Heart left ventricle (tissue), 16 donors: ENCODE measurements at places on chromosomes 2 and 18. TPM values are rescaled to one million over a fixed set of nuclear protein-coding genes. Genes with fewer than 3 reads are reported as not detected.

Gene OTX1
- total RNA-seq, result not detected

DNA sequence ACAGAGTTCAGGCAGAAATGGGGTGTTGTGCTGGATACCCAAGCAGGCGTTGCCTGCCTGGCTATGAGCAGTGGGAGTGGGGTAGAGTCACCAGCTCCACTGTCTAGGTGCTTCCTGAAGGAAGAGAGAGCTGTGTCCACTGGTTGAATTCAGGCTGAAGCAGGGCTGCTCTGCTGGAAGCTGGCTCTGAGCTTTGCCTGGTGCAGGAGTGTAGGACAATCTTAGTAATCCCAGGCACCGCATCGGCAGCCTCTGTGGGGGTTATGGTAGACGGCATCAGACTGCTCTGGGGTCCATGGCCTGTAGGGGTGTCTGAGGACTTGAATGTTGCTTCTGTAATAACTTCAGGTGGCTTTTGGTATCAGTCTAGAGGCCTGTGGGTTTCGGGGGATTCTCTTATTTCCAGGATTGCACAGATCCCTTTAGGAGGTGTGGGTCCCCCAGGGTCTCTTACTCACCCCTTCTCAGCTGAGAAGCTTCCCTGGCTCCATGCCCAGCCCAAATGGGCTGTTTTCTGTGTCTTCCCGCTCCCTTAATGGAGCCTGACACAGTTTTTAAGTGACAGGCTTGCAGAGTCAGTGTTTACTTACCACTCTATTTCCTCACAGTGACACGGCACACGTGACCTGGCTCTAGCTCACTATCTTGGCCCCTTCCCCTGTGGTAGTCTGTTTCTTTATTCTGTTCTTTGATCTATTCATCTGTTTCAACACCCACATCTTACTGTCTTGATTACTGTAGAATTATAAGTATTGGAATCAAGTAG lies 644.3 kb downstream of the CBLN2 start:
- DNase-seq, result no peak

- DNase-seq, result no peak
Observed at GRCh38 chr2:46737577-46737976, 178.0 kb downstream of the MCFD2 start.

Gene DYSF
- total RNA-seq, result 78.6 TPM

DNA sequence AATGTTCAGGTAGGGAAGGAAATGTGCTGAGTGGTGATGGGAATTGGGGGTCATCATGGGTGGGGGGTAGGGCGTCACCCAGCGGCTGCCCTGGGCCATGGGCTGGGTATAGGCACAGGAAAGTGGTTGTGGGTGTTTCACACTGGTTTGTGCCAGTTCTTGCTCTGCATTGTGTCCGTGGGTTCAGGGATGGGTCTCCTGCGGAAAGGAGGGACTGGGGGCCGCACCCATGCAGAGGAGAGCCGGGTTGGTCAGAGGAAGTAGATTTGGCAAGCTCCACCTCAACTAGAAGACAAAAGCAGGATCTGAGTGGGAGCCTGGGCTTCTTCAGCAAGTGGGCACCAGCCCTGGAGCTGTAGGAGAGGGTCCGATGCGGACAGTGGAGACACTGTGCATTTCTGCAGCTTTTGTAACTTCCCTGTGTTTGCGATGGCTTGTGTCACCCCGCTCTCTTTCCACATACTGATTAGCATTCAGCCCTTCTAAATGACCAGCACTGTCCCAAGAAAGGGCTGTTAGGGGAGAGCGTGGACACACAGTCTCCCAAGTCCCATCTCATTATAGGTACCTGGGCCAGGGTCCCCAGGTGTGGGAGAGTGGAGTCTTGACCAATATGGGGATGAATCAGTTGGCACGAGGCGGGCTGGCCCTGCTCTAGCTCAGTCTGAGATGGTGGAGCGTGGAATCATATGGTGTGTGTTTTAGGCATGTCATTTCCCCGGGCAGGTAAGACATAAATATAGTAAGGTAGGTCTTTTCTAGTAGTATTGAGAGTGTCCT lies 67.2 kb downstream of the LRRFIP1 start:
- peak; percentile 70 for DNase-seq

GRCh38 chr2:152558158-152558984 lies 158.9 kb downstream of the PRPF40A start:
- DNase-seq, result no peak
